ENCODE measurements at places on chromosomes 4 and X.

DNA sequence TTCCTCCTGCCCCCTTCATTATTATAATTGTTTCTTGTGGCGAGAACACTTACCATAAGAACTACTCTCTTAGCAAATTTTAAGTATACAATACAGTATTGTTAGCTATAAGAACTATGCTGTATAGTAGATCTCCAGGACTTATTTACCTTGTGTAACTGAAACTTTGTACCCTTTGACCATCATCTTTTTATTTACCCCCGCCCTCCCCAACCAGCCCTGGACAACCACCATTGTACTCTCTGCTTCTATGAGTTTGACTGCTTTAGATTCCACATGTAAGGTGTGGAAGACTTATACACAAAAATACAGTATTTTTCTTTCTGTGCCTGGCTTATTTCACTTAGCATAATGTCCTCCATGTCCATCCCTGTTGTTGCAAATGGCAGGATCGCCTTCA lies 161.1 kb downstream of the PHF8 start:
- no peak for DNase-seq

DNA sequence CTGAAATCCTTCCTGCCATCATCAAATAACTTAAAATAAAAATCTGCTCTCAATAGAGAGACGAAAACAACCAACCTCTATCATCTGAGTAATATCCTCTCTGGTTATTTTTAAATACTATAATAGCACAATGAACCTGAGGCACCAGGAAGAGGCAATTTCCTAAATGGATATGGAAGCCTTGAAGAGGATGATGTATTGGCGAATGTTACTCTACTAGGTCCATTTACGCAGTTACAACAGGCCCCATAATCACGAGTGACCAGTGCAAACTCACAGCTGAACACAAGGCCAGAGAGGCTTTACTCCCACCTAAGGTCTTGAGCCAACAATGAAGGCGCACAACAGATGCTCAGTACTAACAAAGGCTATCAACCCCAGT lies 678.8 kb upstream of the NR3C2 start:
- no peak for DNase-seq

DNA sequence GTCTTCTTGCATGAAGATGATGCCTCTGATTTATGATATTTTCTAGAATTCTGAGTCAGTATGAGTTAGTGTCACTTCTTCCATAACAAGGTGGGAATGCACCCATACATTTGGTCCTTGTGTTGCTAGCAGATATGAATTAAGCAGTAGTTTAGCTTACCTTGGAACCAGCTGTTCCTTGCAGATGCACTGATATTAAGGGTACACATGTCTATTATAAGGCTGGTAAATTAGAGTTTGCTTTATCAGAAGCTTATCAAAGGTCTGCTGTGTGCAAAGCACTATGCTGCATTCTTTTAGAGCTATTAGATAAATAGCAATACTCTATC lies 36.5 kb downstream of the AFF1 start:
- DNase-seq = no peak

DNA sequence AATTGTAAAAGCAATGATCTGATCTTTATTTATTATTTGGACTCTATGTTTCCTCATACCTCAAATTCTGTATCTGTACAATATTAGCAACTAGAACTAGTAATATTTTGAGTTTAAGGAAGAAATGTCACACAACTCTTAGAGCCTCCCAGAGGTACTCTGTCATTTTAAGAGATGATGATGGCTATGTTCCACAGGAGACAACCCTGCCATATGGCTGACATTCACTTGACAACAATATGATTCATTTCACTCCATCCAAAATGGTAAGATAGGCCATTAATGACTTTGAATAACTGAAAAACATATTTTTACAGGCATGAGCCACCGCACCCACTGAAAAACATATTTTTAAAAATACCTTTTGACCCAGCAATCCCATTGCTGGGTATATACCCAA lies 190.3 kb downstream of the MAML3 start:
- DNase-seq = no peak

DNA sequence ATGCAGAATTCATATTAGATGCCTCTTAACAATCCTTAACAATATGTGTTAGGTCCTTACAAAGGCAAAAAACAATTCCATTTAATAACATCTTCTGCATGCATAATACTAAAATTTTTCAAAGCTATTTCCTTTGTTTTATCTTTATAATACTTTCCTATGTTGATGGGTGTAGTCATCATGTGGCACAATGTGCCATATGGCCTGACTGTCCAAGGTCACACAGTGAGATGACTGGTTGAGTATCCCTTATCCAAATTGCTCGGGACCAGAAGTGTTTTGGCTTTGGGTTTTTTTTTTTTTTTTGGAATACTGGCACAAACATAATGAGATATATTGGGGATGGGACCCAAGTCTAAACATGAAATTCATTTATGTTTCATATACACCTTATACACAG lies 77.7 kb downstream of the NR3C2 start:
- no peak for DNase-seq
